ENCODE measurements at places on chromosomes 5 and 9. TPM values are rescaled to one million over a fixed set of nuclear protein-coding genes. Genes with fewer than 3 reads are reported as not detected.

DNA sequence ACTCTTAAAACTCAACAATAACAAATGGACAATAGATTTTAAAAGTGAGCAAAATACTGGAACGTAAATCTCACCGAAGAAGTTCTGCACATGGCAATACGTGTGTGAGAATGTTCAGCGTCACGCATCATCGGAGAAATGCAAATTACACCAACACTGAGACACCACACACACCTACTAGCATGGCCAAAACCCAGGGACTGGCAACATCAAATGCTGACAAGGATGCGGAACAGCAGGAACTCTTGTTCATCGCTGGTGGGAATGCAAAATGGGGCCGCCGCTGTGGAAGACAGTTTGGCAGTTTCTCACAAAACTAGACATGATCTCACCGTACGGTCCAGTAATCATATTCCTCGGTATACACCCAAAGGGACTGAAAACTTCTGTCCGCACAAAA lies 21.6 kb upstream of the CLPTM1L start:
- DNase-seq: no peak

DNA sequence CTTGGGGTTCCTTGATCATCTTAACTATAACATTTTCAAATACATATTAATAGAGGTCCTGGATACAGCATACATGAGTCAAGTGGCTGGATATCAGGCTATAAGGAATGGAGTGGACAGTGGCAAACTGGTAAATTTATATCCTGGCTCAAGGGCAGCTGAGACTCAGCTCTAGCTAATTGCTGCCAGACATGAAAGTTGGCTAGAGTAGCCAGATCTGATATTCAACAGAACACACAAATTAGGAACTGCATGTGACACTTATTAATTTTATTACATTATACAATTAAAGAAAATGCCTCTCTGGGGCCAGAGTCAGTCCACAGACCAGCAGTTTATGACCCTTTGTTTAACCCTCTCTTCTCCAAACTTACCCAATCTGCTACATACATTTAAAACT lies 206.5 kb downstream of the KCTD16 start:
- DNase-seq: no peak

DNA sequence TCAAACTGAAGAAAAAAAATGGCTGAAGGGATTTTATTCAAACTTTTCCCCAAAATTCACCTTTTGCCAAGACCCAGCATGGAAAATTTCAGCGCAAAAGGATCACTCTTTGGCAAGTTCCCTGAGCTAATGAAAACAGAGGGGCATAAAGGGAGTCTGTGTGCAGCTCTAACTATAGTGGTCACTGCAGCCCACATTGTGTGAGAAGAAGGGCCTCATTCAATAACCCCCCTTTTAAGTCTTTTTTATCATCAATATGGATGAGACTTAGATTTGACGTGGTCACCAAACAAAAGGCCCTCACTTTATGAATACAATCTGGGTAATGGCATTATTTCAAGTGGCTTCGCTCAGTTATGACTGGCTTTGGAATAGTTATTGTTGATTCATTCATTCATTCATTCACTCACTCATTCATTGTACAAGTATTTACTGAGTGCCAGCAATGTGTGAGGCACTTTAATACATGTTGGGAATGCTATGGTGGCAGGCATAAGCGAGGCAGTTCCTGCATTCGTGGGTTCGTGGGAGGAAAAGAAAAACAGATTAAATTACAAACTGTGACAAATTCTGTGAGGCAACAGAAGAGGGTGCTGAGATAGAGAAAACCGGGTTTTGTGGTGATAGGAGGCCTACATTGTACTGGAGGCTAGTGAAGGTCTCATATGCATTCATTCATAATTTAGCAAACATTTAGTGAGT lies 145.7 kb upstream of the KLF4 start:
- DNase-seq: peak; percentile 21

DNA sequence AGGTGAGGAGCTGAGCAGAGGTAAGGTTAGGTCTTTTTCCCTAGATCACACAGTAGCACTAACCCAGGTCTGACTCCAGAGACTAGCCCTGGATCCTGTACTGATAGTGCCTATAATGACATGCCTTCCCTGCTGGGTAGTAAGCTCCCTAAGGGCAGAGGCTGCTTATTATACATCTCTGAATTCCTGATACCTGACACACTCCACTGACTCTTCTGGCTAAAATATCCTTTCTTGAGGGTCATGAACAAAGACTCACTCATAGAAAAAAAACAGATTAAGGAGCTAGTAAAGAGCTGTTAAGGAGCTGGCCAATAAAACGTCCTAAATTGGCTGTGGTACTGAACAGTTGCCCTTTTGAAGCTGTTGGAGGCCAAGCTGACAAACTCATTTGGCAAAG lies 149.0 kb upstream of the ITGA1 start:
- DNase-seq: no peak

DNA sequence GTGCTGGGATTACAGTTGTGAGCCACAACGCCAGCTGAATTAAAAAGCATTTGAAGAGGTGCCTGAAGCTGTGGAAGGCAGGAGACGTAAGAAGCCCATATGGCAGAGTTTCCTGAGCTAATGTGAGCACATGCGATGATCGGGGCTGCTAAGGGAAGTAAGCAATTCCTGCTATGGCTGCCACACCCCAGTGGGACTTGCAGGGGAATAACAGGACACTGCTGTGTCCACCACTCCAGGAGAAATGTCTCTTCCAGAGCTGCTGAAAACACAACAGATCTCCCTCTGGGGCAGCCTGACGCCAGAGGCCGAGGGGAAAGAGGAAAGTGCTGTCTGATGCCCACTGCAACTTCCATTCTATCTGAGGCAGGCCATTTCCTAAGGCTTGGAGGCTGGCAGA lies 46.2 kb upstream of the ANKRD55 start:
- DNase-seq: no peak

- DNase-seq: peak; percentile 13
Observed at GRCh38 chr5:66596636-66597182, 516 bp downstream of the MAST4 start.

DNA sequence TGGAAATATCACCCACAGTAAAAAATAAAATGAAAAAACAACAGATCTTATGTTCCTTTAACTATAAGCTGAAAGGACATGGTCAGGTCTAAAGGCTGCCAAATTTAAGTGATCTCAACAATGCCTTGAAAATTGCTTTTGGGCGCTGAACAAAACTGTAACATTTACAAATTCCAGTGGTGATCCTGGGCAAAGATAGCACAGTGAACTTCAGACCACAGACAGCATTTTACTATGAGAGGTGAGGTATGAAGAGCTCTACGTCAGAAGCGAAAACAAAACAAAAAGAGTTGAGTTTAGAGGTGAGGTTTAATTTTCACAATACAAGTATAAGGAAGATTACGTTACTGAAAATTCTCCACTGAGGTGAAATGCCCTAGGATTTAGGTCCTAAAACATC lies 165.8 kb upstream of the STK32A start:
- DNase-seq: no peak

- DNase-seq: peak; percentile 76
Observed at GRCh38 chr5:63127054-63127453, 548.4 kb downstream of the LRRC70 start.

DNA sequence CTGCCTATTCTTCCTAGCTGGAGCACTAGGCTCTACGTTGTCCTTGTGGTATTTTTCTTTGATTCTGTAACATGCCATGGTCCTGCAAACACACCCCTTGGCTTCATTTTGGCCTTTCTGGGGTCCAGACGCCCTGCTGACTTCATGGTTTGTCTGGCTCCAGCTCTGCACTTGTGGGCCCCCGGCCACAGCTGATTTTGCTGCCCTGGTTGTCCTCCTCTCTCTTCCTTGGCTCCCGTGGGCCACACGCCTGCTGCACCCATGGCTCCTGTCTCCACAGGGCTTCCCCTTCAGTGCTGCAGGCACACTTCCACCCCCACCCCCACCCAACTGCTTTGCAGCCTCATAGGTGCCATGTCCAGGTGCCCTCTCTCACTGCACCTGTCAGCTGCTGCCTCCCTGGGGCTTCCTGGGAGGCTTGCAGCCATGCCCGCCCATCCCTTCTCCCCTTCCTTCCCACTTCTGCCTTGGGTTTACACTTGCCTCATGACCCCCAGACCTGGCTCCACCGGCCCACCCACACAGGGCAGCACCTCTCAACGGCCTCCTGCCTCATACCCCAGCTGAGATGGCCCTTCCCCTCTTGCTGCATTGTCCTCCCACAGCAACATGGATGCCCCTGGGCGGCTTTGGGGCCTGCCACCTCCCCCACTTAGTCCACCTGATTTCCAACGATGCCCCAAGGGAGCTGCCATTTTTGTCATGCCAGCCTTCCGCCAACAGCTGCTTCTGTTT lies 25.6 kb downstream of the SLC6A3 start:
- DNase-seq: no peak

GRCh38 chr5:74040811-74041491 lies 415.0 kb downstream of the ARHGEF28 start:
- DNase-seq: peak; percentile 48

- DNase-seq: peak; percentile 17
Observed at GRCh38 chr5:143161885-143162540, 241.5 kb downstream of the NR3C1 start.

DNA sequence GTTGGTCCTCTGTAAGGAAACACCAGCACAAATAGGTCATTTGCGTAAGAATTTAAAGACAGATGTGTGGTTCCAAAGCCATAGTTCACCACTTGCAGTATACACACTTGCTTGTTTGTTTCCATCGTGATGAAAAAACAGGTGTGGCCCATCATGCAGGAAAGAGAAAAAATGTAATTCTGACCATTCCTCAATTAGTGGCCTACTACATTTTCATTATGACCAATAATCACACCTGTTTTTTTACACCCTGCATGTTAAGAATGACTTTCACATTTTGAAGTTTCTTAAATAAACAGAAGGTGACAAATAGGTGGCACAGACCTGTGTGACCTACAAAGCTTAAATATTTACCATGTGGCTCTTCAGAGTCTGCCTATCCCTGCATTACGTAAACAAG lies 2.2 kb upstream of the ICE1 start:
- no peak for DNase-seq

DNA sequence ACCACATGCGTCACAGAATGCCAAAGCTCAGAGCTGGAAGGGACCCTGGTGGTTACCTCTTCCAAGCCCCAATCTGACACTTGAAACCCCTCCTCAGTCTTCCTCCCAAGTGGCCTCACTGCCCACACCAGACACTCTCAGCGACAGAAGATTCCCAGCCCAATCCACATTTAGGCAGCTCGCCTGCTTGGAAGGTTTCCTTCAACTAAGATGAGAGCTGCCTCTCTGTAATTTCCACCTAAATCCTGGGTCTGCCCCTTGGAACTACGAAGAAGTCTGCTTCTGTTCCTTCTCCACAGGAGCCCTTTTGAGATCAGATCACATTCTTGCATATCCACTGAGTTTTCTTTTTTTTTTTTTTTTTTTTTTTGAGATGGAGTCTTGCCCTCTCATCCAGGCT lies 83.7 kb downstream of the PAX5 start:
- no peak for DNase-seq

GRCh38 chr9:8389531-8389930 lies 590.0 kb upstream of the DMAC1 start:
- DNase-seq: no peak

GRCh38 chr5:134077926-134078580 lies 36.4 kb upstream of the TCF7 start:
- no peak for DNase-seq

DNA sequence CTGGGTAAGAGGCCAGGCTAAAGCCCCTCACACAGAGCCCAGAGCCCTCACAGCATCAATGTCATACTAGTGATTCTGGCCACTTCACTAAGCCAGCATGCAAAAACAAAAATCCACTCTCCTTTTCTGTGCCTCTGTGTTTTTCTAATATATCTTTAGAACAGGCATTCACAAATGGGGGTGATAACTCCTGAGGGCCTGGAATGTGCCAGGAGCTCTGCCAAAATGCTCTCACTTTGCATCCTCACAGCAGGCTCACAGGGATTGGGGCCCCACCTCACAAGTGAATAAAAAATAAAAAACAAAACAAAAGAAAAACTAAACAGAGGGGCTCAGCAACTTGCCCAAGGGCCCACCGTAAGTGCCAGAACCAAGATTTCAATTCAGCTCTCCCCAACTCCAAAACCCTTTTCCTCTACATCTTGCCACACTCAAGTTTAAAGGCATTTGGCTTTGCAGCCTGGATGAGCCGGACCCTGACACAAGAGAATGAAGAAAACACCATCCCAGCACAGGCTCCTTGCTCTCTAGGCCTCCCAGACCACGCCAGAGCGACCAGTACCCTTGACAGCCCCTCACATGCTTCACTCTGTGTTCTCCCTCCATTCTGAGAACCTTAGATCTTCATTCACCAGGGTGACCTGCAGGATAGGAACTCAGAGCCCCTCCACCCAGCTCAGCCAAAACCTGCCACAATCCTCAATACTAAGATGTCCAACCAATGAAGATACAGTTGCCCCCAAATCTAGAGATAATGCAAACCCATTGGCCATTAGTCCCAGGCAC lies 51.3 kb downstream of the SAXO1 start:
- DNase-seq: no peak

GRCh38 chr5:151047814-151048425 lies 27.5 kb downstream of the GPX3 start:
- DNase-seq: no peak

GRCh38 chr5:126769703-126770102 lies 7.2 kb upstream of the LMNB1 start:
- no peak for DNase-seq

Gene SHOC1
- total RNA-seq: not detected

Gene PDE8B
- 0.18 TPM for total RNA-seq

Gene CHMP5
- 109 TPM for total RNA-seq

Gene GLE1
- total RNA-seq: 15.0 TPM

Gene PTPRD
- total RNA-seq: 84.0 TPM

Gene RPP25L
- total RNA-seq: 13.9 TPM

Gene KIF20A
- total RNA-seq: 2.7 TPM

Gene CDC25C
- total RNA-seq: 1.6 TPM

Gene SARDH
- total RNA-seq: 3.7 TPM

Gene C5orf58
- total RNA-seq: not detected

Gene PCDHB10
- total RNA-seq: 7.0 TPM

Measured in astrocyte (in vitro differentiated cells and primary cell).